Stimulated activated CD4-positive, alpha-beta T cell treated with anti-CD3 and anti-CD28 coated beads, TNF-alpha, amount 100 ng/mL, for 1 hour (primary cell): ENCODE measurements at places on chromosomes 12 and 14.

- DNase-seq: no peak
Observed at GRCh38 chr14:33786091-33786825, 164.6 kb downstream of the EGLN3 start.

- no peak for DNase-seq
Observed at GRCh38 chr14:24206260-24207103, 986 bp downstream of the TSSK4 start.

DNA sequence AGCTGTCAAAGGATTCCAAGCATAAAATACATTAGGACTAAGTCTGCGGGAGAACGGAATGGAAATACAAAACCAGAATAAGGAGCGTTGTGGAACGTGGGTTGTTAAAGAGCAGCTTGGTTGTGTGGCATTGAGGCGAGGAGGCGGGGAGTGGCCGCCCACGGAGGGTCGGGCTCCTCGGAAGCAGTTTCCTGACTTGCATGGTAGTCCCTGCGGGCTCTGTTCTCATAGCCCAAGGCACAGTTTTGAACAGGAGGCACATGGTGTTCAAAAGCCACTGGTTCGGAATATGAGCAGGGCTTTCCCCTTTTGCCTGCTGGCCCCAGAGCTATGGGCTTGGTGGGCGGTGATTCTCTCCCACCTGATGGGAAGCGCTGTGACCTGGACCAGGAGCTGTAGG is 12.2 kb downstream of the DDX51 start:
- DNase-seq: no peak

DNA sequence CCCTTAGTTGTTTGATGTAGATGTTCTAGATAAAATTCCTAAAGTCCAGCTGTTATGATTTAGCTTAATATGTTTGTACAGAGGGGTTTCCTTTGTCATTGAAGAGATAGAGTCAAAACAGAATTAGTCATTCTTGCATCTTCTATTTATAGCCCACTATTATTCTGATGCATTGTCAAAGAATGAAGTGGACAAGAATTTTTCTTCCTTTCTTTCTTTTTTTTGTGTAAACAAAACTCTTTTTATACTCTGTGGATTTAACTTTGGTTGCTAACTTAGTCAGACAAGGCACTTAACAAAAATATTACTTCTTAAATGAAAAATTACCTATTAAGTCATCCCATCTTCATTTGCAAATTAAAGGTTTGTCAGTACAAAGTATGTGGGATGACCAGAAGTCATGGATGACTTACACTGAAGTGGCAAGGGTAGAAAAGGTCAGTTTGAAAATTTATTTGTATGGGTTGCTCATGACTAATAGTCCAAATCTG is 215.6 kb upstream of the DDHD1 start:
- no peak for DNase-seq

GRCh38 chr14:99807413-99808153 is 14.4 kb downstream of the EML1 start:
- no peak for DNase-seq

DNA sequence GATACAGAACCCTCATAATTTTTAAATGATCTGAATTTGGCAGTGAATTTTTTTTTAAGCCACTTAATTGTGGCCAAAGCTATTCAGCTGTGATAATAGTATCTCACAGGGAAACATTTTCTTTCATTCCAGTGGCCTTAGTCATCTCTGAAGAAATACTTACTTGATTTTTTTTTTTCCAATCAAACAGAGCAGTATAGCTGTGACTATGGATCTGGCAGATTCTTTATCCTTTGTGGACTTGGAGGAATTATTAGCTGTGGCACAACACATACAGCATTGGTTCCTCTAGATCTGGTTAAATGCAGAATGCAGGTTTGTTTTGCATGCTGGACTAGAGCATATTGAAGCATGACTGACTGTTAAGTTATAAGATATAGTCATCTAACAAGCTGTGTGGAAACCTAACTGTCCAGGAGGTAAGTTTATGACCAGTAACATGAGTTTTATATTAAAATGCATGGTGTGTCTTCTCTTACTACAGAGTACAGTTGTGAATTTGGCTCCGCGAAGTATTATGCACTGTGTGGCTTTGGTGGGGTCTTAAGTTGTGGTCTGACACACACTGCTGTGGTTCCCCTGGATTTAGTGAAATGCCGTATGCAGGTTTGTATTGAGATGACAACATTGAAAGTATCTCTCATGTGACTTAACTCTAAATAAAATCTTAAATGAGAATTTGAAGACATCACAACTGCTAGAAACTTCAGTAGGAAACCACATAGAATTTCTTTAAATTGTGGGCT is 1.9 kb downstream of the SLC25A3 start:
- no peak for DNase-seq

DNA sequence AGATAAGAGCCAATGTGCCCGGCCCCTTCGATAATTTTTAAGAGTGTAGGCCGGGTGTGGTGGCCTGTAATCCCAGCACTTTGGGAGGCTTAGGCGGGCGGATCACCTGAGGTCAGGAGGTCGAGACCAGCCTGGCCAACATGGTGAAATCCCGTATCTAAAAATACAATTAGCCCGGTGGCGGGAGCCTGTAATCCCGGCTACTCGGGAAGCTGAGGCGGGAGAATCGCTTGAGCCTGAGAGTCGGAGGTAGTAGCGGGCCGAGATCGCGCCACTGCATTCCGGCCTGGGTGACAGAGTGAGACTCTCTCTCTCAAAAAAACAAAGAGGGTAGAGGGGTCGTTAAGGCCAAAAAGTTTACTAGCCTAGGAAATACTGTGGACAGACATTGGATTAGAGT is 2.6 kb downstream of the KRAS start:
- no peak for DNase-seq

- no peak for DNase-seq
Observed at GRCh38 chr14:20791187-20791586, 10.1 kb downstream of the RNASE6 start.

GRCh38 chr12:127991485-127991884 is 275.5 kb upstream of the TMEM132C start:
- no peak for DNase-seq

GRCh38 chr12:31205054-31205453 is 120.9 kb downstream of the SINHCAF start:
- no peak for DNase-seq

DNA sequence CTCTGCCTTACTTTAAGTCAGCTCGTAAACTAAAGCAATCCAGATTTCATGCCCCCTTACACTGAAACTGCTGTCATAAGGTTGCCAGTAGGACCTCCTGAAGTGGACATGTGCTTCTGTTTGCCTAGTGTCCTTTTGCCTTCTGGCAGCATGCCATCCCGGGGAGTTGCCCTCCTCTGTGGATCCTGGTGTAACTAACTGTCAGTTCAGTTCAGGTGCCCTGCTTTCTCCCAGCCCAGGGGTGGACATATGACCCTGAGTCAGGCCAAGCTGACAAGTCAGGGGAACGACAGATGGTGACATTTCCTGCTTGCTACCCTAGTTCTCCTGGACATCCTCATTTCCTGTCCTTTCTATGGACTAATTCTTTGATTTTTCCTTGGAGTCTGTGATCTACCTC is 25.6 kb downstream of the AKAP6 start:
- no peak for DNase-seq

GRCh38 chr12:24482882-24483604 is 465.9 kb downstream of the BCAT1 start:
- DNase-seq: no peak

GRCh38 chr12:53255996-53256395 is 12.1 kb upstream of the ESPL1 start:
- no peak for DNase-seq

DNA sequence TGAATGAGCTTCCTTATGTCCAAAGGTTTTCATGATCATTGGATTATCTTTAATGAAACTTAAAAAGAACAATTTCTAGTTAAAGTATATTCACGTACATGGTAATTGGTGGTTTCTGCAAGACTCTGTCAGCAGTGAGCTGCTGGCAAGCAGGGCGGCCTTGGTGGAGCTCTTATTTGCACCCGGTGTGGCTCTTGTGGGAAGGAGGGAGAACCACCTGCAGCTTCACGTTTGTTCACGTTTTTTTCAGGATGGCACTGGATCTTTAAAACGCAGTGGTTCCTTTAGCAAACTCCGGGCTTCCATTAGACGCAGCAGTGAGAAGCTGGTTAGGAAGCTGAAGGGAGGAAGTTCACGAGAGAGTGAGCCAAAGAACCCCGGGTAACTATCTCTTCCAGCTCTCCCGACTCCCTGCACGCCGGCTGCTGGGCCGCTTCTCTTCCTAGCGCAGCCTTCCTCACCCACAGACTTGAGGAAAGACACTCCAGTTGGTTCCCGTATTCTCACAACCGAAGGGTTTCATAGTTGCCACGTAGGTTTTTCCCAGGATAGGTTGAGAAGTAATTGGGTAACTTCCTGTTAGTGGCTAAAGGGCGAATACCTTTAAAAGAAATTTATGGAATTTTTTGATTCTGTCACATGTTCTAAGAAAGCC is 28.3 kb downstream of the XRCC3 start:
- no peak for DNase-seq

GRCh38 chr12:108371801-108372344 is 32.8 kb upstream of the CMKLR1 start:
- DNase-seq: no peak

DNA sequence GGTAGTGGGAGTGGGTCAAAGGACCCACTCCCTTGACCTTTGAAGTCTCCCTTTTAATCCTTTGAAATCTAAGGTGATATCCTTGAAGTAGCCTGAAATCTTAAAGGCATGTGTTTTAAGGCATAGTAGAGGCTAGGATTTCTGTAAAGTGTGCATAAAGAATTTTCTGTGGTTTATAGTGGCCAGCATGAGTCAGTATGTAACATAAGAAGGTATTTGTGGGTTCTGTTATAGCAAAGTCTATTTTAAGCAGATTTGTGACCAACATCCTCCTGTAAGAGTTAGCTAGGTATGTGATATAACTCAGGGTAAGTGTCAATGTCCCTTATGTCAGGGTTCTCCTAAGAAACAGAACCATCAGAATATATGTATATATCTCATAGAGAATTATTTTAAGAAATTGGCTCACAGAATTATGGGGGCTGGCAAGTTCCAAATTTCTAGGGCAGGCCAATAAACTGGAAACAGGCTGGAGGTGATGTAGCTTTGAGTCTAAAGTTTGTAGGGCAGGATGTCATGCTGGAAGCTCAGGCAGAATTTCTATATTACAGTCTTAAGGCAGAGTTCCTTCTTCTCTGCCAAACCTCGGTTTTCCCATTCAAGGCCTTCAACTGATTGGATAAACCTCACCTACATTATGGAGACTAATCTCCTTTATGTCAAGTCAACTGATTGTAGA is 18.7 kb upstream of the EPYC start:
- DNase-seq: no peak

DNA sequence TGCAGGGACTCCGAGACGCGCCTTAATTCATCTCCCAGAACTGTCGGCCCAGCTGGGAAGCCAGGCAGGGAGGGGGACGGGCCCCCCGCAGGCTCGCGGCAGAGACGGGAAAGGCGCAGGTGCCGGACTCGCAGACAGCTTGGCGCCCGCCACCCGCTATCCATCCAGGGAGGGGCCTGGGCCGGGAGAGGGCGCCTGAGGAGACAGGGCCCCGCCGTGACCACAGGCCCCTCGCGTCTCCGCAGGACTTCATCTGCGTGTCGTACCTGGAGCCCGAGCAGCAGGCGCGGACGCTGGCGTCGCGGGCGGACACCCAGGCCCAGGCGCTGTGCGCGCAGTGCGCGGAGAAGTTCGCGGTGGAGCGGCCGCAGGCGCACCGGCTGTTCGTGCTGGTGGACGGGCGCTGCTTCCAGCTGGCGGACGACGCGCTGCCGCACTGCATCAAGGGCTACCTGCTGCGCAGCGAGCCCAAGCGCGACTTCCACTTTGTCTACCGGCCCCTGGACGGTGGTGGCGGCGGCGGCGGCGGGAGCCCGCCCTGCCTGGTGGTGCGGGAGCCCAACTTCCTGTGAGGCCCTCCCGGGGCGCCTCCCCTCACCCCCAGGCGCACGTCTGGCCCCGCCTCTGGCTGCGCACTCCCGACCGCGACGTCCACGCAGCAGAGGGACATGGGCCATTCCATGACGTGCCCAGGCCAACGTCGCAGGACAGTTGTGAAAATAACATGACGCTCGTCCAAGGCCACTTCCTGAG is 60.6 kb downstream of the LGMN start:
- no peak for DNase-seq
